ENCODE measurements at places on chromosomes 4 and X.

DNA sequence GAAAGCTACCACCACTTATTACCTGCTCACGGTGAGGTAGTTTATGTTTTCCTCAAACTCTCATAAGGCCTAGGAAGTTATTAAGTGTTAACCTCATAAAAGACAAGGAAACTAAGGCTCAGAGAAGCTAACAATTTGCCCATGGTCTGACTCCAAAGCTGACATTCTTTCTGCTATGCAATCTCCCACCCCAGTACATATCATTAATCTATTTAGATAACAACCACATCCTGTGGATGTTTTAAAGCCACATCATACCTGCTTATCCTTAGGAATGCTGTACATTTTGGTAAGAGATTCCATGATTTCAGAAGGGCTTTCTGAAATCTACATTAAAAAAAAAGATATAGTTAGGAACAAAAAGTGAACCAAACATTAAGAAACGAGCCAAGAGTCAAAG lies 55.4 kb downstream of the HUWE1 start:
- DNase-seq, result no peak

- DNase-seq, result no peak
These were observed 44.5 kb upstream of the ATXN3L start for GRCh38 chrX:13364230-13364857.

DNA sequence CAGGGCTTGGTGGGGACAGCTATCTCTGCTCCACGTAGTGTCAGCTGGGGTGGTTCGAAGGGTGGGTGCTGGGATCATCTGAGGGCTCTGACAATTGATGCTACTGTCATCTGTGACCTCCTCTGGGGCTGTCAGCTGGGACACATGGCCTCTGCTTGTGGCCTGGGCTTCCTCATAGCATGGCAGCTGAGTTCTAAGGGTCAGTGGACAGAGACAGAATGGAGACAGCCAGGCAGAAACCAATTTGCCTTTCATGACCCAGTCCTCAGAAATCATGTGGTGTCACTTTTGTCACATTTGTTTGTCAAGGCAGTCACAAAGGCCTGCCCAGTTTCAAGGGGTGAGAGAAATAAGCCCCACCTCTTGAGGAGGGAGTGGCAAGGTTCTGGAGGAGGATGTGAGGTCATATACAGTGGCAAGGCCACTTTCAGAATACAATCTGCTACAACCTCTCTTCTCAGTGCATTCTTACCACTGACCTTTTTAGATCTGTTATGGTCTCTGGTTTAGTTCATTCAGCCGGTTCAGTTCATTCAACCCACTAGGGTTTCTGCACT lies 103.6 kb upstream of the BCOR start:
- DNase-seq, result no peak

GRCh38 chr4:111961809-111962208 lies 183.4 kb upstream of the FAM241A start:
- no peak for DNase-seq

- no peak for DNase-seq
These were observed 120.5 kb downstream of the ADGRL3 start for GRCh38 chr4:61320631-61321030.

GRCh38 chr4:167218022-167218608 lies 16.2 kb downstream of the SPOCK3 start:
- no peak for DNase-seq

DNA sequence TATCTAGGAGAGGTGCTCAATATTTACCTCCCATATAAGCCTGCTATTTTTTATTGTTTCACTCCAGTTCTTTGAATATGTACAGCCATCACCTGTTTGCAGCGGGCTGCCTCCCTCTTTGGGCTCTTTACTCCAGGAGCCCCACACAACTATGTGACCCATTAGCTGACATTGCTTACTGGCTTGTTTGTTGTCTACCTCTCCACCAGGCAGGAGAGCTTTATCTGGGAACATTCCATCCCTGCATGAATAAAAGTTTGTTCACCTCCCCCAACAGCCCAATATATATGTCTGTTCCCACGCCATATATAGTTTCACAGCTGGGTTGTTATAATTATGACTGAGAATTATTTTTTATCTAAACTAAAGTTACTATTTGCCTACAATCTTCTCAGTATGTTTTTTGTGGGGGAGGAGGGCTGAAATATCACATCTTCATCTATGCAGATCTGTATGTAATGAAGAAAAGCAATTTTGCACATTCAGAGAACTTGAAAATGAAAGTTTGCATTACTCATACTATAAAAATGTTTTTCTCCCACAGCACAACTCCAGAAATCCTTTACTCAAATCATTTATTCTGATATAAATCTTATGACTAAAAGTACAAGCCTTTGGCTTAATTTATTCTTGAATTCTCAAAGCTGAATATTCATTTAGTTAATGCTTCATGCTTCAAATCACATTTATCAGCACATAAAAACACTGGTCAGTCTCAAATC lies 61.2 kb upstream of the DAPP1 start:
- no peak for DNase-seq

DNA sequence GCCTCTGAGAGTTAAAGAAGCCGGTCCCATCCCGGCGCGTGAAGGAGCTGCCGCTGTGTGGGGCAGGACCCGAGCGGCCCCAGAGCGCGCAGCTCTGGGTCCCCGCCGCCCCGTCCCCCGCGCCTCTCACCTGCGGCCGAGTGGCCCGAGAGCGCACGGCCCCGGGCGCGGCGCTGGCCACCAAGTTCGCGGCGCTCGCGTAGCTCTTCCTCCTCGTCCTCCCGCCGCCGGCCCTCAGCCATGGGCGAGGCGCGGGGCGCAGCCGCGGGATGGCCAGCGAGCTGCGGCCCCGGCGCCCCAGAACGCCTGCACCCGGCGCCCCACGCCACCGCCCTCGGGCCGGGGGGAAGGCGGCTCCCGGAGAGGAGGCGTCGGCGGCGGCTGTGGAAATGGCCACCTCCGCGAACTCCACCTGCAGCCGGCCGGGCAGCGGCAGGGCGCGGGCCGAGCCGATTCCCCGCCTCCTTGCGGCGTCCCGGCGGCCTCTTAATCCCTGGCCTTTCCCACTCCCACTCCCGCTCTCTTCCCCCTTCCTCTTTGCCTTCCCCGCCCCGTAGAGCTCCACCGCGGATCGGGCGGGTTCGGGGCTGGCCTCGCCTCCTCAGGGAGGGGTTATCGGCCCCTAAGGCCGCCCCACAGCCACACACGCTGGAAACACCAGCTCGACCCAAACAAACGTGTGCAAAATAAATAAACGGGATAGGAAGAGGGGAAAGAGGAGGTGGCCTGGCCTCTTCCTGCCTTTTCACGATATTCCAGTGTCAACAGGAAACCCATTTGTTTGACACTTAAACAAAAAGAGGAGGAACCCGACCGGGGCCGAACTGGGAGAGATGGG lies at the start of gene SH3D19:
TSS of gene SH3D19 (minus strand) at position 495 of the 838 bp plus-strand sequence. CDS start at position 242, 253 bp downstream.
- DNase-seq, result no peak

GRCh38 chrX:46461660-46462191 lies 83.5 kb downstream of the ZNF674 start:
- no peak for DNase-seq

DNA sequence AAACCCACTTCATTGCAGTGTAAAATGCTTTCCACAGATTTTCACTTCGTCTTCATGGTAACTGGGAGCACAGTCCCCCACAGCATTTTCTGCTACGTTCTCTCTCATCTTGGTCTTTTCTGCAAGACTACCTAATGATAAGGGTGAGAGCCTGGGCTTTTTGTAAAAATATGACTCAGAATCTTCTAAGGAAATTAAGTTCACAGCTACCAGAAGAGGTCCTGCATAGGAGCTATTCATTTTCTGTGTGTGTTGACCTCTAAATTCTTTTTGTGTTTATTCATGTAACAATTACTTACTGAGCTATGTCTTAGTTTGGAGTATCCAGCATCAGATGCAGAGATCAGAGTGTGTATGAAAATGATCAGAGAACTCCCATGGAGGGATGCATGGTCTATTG lies 192.2 kb downstream of the CPEB2 start:
- DNase-seq, result no peak

- DNase-seq, result no peak
These were observed 1953.0 kb upstream of the IGFBP7 start for GRCh38 chr4:59063015-59063720.

DNA sequence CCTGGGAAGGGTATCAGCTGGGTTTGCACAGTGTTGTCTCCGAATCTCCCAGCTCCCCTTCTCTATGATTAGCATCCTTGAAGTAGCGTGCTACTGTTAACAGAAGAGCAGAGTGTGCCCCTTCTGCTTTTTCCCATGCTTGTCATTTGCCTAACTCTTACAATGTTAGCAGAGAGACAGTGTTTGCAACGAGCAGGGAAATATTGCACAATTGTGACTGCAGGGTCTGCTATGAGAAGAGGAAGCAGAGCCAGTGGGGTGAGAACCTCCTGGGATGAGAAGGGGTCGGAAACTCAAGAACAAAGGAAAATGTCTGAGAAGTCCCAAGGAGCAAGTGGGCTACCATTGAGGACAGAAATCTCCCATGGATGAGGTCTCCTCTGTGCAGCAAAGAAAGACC lies 7.8 kb upstream of the CHRNA9 start:
- DNase-seq, result no peak

GRCh38 chr4:134934036-134934808 lies 732.6 kb upstream of the PABPC4L start:
- no peak for DNase-seq

Measured in NCI-H187 treated with DMSO at 0.1 percent for 48 hours (cell line).